ENCODE measurements at places on chromosomes 2 and 18. TPM values are rescaled to one million over a fixed set of nuclear protein-coding genes. Genes with fewer than 3 reads are reported as not detected.

- no peak for DNase-seq
Observed at GRCh38 chr2:216205486-216205885, 96.3 kb downstream of the XRCC5 start.

GRCh38 chr2:100639588-100640390, 77.0 kb downstream of the PDCL3 start:
- DNase-seq, result no peak

Gene OSBPL6
- total RNA-seq, result 18.1 TPM

DNA sequence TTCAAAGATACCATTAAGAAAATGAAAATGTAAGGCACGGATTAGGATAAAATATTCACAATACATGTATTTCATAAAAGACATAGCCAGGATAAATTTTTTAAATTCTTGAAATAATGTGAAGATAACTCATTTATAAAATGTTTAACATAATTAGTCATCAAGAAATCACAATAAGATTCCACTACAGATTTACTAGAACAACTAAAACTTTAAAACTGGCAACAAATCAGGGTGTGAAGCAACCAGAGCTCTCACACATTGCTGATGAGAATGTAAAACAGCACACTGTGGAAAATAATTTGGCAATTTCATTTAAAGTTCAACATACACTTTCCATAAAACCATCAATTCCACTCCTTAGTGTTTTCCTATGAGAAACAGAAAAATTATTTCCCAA, 89.6 kb upstream of the UBE2E3 start:
- DNase-seq, result peak; percentile 17

Gene DYTN
- total RNA-seq, result not detected

Gene ZNF385B
- total RNA-seq, result 0.13 TPM

Gene DSG4
- not detected for total RNA-seq

GRCh38 chr2:125745514-125745913, 910.4 kb upstream of the GYPC start:
- no peak for DNase-seq

- DNase-seq, result no peak
Observed at GRCh38 chr2:208375491-208376068, 31.0 kb upstream of the PTH2R start.

DNA sequence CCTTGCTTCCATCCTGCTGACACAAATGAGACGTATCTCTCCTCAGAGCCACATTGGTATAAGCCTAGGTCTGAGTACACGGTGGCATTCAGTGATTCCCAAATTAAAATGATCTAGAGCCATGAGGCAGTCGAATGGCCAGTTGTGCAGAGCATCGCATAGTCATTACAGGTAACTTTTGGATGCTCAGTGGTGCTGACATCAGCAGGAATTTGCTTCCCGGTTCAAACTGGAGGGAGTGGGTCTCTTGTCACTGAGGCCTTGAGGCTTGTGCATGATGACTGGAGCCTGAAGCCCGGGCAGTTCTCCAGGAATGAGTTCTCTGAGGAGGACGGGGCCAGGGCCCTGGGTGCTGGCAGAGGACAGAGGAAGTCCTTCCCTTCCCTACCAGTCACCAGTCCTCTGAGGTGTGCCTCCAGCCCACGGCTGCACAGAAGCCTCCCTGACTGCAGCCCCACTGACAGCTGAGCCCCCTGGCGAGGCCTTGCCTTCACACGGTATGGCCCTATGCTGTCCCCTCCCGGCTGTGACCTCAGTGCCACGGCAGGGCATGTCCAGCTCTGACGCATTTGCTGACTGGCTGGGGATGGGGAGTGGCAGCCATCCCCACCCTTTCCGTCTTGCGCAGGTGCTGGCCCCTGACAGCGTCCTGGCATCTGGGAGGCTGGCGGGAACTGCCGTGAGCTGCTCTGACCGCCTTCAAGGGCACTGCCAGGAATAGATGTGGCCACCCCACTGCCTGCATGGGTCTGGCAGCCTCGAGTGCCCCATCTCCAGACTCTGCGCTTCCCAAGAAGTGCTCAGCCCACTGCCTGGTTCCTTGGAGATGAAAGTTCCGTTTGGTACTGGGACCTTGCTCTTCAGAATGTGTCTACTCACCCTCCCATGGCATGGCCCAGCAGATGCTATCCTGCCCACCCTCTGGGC, 117.4 kb downstream of the CELF4 start:
- no peak for DNase-seq

DNA sequence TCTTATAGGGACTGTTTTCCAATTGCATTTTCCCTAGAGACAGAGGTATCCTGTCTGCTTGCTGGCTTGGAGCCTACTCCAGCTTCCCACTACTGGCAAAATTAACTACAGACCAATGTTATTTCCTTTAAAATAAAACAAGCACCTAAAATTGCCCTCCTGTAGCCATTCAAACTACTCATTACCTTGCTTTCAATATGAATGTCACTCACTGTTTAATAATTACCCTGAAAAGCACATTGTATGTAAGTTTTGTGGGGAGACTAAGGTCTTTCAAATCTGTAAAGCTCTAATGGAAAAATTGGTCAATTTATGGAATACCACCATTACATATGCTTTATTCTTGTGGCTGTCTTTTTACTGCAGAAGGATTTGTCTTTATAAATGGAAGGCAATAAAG, 87.3 kb downstream of the DOCK10 start:
- DNase-seq, result no peak

DNA sequence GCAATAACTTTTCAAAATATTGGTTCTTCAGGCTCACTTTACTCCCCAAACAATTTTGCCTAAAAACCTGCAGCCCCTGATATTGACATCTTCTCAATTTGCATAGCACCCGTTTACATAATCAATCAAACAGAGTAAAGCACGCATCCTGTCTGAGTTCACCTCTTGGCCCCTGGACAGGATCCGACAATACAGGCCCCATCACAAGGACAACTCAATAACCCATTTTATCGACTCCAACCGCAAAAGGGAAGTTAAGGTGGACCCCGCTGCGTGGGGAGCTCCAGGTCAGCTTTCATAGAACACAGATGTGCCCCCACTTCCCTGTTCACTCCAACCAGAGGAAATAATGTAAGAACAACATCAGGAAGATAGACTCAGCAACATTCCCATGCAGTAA, 44.7 kb downstream of the TTC32 start:
- no peak for DNase-seq

DNA sequence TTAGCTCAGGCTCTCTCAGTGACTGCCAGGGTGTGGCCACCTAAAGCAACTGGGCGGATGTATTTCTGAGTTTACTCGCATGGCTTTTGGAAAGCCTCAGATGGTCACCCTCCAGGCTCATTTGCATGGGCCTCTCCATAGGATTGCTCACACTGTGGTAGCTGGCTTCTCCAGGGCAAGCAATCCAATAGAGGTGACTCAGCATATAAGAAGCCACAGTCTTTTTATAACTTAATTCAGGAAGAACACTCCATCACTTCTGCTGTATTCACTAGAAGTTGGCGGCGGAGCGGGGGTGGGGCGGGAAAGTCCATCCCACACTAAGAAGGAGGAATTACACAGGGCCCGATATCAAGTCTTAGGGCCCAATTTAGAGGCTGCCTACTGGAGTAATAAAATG, 3.6 kb upstream of the DOK6 start:
- no peak for DNase-seq

DNA sequence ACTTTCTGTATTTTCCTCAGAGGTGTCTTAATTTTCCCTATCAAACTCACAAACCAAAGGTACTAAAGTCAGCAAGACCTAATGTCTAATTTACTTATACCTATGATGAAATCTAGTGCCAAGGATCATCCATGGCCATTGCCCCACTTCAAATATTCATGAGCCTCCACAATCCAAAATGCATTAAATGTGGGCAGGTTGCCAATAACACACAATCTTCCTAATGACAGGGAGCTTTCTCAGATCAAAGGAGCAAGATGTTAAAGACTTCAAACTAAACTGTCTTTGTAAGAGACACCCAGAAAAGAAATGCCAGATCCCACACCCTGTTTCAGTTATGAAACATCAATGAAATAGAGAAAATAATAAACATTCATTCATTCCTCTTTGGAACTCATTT, 143.2 kb downstream of the TMEFF2 start:
- no peak for DNase-seq

Gene PHLPP1
- 8.5 TPM for total RNA-seq

DNA sequence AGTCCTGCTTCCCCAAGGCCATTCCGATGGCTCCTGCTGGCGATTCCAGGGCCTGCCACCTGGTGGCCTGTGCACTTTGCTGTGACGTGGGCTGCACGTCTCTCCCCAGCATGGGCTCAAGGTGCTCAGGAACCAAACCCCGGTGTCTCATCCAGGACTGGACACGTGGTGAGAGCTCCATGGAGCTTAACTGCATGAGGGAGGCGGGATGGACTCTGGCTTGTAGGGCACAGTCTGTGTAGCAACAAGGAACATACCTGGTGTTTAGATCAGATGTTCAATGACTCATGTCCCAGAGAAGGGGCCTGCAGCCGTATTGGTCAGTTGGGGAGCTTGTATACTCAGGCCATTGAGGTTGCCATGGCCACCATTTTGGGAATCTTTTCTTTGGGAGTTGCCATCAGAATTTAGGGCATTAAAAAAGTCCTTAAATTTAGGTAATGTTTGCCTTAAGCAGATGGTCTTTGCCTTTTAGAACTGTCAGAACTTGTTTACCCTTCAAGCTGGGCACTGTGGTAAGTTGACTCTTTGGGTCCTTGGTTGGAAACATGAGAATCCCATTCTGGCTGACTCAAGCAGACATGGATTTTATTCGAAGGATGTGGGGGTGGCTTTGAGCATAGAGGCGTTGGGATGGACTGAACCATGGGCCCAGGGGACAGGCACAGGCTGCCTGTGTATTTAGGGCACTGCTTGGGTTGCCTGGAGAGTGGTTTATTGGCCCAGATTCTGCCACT, 21.0 kb downstream of the AGAP1 start:
- DNase-seq, result peak; percentile 34

DNA sequence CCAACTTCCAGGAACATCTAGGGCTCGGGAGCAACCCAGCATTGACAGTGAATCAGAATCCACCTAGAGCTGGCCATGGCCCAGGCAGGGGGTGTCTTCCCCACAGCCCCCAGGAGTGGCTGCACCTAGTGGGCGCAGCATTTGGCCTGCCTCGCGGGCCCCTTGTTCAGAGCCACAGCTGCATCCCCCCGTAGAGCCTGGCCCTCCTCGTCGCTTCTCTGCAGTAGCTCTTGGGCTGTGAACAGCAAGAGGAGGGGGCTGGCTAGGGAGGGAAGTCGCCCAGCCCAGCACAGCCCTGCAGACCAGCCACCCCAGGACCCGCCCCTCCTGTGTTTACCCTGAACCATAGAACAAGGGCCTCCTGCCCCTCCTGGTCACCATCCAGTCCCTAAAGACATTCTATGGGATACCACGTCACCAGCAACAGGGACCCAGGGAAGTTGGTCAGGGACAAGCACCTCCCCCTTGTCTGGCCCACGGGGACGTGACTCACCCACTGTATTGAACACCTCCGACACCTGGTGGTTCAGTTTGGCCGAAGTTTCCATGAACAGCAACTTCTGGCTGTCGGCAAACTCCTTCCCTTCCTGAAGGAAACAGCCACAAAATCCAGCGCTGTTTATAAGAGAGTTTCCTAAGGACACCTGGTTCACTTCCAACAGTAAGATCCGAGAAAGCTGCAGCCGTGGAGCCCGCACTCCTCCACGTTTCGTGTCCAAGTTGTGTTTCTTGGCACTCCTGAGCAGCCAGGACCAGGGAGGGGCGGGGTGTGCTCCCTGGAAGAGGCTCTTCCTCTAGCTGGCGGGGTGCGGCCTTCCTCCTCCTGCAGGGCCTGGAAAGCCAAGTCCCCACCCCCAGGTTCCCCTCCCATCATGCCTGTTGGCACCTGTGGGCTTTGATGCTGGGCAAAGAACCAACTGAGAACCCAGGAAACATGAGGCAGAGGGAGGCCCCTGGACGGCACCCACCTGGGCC, 8.8 kb downstream of the PRLH start:
- DNase-seq, result no peak

DNA sequence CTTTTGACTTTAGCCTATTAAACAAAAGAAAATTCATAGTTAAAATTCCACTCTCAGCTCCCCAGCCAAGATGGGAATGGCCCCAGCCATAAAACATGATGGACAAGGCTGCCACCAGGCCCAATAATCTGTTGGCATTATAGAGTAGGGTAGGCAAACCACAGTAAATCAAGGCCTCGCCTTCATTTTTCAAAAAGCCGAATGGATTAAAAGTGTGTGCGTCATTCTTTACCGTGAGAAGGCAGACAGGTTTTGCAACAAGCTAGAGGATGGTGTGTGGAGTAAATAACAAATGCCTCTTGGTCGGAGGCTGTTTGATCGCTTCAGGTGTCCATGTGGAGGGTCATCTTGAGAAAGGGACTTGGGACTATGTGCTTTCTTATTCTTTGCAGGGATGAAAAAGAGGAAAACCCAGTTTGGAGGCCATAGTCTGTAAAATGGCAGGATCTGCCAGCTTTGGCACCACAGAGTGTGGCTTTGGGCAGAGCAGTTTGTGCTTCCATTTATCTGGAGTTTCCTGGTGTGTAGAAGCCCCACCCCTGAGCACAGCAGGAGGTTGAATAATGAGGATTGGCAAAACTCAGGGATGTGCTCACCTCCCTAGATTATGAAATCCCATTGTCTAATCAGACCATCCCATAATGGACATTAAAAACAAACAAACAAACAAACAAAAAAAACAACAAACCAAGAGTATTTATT, 57.1 kb upstream of the ITGB6 start:
- DNase-seq, result no peak

GRCh38 chr2:27915191-27915590, 24.7 kb downstream of the BABAM2 start:
- DNase-seq, result no peak

Gene EXOC6B
- 10.1 TPM for total RNA-seq

Gene FAM98A
- 41.2 TPM for total RNA-seq

DNA sequence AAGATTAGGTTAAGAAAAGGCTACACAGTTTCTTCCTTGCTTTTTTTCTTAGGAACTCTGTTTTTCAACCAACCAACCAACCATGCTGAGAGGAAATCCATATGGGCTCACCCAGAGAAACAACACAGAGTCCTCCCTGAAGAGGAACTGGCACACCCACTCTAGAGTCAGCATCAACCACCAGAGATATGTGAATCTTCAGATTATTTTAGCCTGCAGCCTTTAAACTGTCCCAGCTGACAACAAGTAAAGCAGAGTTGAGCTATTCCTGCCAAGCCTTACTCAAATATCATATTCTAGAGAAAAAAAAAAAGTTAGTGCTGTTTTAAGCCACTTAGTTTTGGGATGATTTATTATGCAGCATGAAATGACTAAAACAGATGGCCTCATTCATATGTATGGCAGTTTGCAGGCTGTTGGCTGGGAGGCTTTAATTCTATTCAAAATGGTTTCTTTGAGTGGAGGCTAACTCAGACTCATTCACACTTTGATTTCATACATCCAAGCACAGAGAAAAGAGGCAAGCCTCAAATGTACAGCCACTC, 1637.7 kb upstream of the LRRTM1 start:
- no peak for DNase-seq

GRCh38 chr2:100036026-100036425, 106.4 kb downstream of the AFF3 start:
- no peak for DNase-seq

- no peak for DNase-seq
Observed at GRCh38 chr2:5834501-5834900, 142.3 kb downstream of the SOX11 start.

All from LHCN-M2 (cell line).